ENCODE measurements at places on chromosomes 1 and 21. TPM values are rescaled to one million over a fixed set of nuclear protein-coding genes. Genes with fewer than 3 reads are reported as not detected.

Gene LRRC7
- not detected for total RNA-seq

Gene FAM151A
- not detected for total RNA-seq

Gene HPCAL4
- total RNA-seq = not detected

Gene FAM163A
- not detected for total RNA-seq

Gene ZBTB18
- 2.9 TPM for total RNA-seq

Gene OR2L5
- total RNA-seq = not detected

Gene TMEM269
- total RNA-seq = not detected

Gene RPTN
- total RNA-seq = not detected

Gene PLEKHN1
- 1.2 TPM for total RNA-seq

Gene PTPRC
- not detected for total RNA-seq

Gene OR14I1
- not detected for total RNA-seq

Gene NR1I3
- total RNA-seq = not detected

Gene YRDC
- total RNA-seq = 12.1 TPM

Gene SPRR2D
- not detected for total RNA-seq

Gene FMN2
- total RNA-seq = 15.4 TPM

Gene TSPAN1
- total RNA-seq = 0.20 TPM

Gene TIMM17A
- 40.8 TPM for total RNA-seq

Gene LCE3E
- not detected for total RNA-seq

Gene FOXJ3
- total RNA-seq = 26.5 TPM

Gene ANGPTL3
- under 0.01 TPM for total RNA-seq

Gene COA7
- 14.7 TPM for total RNA-seq

Gene TENT5C
- total RNA-seq = not detected

Gene PALMD
- 0.37 TPM for total RNA-seq

Gene CD34
- 0.39 TPM for total RNA-seq

Gene BMP8B
- not detected for total RNA-seq

Gene KRTAP10-5
- not detected for total RNA-seq

Gene SLC25A24
- total RNA-seq = 47.5 TPM

Gene NES
- 23.9 TPM for total RNA-seq

Gene SEMA6C
- 0.98 TPM for total RNA-seq

Gene DFFB
- 8.8 TPM for total RNA-seq

Gene SLC22A15
- 7.0 TPM for total RNA-seq

Gene C1orf87
- total RNA-seq = not detected

Gene CELF3
- total RNA-seq = not detected

Gene TAF5L
- total RNA-seq = 13.2 TPM

Gene KAZN
- 10.3 TPM for total RNA-seq

Gene PARP1
- total RNA-seq = 90.9 TPM

Gene ACTN2
- total RNA-seq = 0.39 TPM

Gene KRTAP13-2
- not detected for total RNA-seq

Gene MPL
- total RNA-seq = not detected

Gene SVBP
- 9.9 TPM for total RNA-seq

Gene SLC35E2B
- 37.8 TPM for total RNA-seq

Gene OPTC
- total RNA-seq = not detected

Gene RSPH1
- not detected for total RNA-seq

Gene WNT3A
- total RNA-seq = not detected

Gene RPE65
- total RNA-seq = not detected

Gene LRRC38
- total RNA-seq = not detected

Gene GFI1
- under 0.01 TPM for total RNA-seq

Gene ILDR2
- under 0.01 TPM for total RNA-seq

Gene FCRL6
- not detected for total RNA-seq

Gene APOBEC4
- total RNA-seq = not detected

Gene TEX35
- total RNA-seq = under 0.01 TPM

Gene SYPL2
- total RNA-seq = 5.5 TPM

Gene RGSL1
- not detected for total RNA-seq

Gene TSPEAR
- total RNA-seq = not detected

Gene ZNHIT6
- 11.0 TPM for total RNA-seq

Gene PAQR6
- total RNA-seq = 0.59 TPM

Gene PRR9
- total RNA-seq = not detected

Gene KCNQ4
- total RNA-seq = not detected

Gene OR13G1
- not detected for total RNA-seq
